ENCODE measurements at places on chromosomes 5 and 9.

GRCh38 chr9:70494221-70494620 lies 79.8 kb upstream of the KLF9 start:
- DNase-seq: no peak

DNA sequence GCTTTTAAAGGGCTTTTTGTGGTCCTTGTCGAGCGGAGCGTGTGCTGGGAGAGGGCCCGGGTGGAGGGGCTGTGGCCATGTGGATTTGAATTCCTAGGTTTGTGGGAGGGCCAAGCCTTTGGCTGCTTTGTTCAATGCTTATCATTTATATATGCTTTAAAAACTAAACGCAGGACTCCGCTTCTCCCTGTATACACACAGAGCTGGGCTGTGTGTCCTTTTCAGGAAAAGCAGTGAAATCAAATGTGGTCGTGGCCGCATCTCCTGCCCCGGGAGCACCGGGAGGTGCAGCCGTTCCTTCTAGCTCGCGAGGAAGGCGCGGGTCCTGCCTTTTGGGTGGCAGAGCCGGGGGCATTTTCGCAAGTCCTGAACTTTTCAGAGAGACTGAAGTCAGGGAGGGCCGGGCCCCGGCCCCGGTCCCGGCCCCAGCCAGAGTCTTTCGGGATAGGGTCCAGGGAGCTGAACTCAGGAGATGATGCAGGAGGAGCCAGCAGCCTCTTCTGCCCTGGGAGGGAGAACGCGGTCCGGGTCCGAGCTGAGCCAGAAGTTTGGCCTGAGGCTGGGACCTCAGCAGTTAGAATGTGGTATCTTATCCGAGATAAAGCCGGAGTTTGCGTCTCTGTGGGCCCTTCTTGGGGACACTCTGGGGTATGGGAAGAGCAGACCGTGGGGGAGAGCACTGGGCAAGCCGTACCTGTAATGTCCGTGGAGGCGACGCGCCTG lies 158.8 kb downstream of the C9orf152 start:
- no peak for DNase-seq

GRCh38 chr5:6727231-6727630 lies 14.0 kb downstream of the TENT4A start:
- no peak for DNase-seq

- DNase-seq: no peak
Observed at GRCh38 chr5:109170629-109171350, 239.0 kb downstream of the PJA2 start.

GRCh38 chr5:142545650-142546322 lies 140.1 kb downstream of the FGF1 start:
- no peak for DNase-seq

- no peak for DNase-seq
Observed at GRCh38 chr9:116939614-116940013, 252.5 kb downstream of the TRIM32 start.

GRCh38 chr9:95284162-95285080 lies 33.1 kb downstream of the FANCC start:
- no peak for DNase-seq

GRCh38 chr9:128148509-128149000 lies 698 bp upstream of the LCN2 start:
- DNase-seq: no peak

DNA sequence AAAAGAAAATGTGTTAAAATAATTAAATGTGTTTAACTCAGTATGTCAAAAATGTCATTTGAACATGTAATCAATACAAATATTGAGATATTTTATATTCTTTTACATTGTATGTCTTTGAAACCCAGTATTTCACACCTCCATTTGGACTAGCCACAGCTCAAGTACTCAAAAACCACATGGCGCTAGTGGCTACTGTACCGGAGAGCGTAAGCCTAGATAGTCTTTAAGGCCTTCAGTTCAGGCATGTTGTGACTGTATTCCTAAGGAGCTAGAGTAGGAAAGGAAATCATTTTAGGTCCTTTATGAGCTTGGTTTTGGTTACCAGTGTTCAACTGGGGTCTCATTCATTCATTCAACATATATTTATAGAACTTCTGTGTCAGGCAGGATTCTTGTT lies 12.8 kb downstream of the FBXW2 start:
- no peak for DNase-seq

- no peak for DNase-seq
Observed at GRCh38 chr5:114101153-114101552, 260.7 kb upstream of the KCNN2 start.

- DNase-seq: no peak
Observed at GRCh38 chr9:115946530-115946929, 207.1 kb upstream of the PAPPA start.

DNA sequence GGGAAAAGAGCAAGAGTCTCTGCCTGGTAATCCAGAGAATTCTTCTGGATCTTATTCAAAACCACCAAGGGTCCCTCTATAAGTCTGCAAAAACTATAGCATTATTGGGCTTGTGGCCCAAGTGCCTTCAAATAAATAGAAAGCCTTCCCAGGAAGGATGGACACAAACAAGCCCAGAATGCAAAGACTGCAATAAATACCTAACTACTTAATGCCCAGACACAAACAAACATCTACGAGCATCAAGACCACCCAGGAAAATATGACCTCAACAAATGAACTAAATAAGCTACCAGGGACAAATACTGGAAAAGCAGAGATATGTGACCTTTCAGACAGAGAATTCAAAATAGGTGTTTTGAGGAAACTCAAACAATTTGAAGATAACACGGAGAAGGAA lies 355.8 kb upstream of the GRAMD2B start:
- no peak for DNase-seq

- DNase-seq: no peak
Observed at GRCh38 chr5:113331209-113331551, 103.6 kb downstream of the TSSK1B start.

GRCh38 chr5:89041976-89042375 lies 159.0 kb upstream of the MEF2C start:
- DNase-seq: no peak

- DNase-seq: no peak
Observed at GRCh38 chr9:85258823-85259370, 482.9 kb downstream of the AGTPBP1 start.

GRCh38 chr5:18605186-18605585 lies 970.9 kb downstream of the TAF11L14 start:
- no peak for DNase-seq

DNA sequence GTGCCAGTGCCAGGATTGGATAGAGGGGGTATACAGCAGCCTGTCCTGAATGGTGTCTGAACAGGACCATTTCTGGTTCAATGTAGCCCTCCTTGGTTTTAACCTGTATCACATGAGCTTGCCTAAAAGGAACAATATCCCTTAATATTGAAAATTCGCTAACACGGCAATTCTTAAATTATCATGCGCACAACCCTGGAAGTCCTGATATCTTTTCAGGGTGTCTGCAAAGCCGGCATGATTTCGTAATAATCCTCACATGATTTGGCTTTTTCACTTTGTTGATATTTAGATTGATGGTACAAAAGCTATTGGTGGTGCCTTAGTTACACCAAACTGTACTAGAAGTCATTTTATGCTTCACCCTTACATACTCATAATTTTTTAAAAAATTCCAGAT lies 53.2 kb downstream of the PCSK1 start:
- DNase-seq: no peak

- DNase-seq: no peak
Observed at GRCh38 chr9:131651599-131651998, 88.3 kb downstream of the RAPGEF1 start.

DNA sequence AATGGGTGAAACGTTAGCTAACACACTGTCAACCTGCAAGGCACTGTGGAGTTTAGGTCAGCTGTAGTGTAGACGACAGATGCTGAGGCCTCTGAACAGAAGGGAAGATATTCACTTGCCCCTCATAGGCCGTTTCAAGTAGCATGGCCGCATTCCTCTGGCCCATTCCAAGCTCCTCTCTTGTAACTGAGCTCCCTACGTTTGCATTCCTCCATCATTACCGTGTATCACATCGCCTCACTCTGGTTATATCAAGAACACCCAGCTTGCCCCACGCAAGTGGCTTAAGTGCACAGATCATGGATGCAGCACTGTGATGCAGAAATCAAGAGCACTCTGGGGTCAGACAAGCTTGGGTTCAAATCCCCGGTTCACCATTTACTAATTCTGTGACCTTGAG lies 43.3 kb downstream of the PRELID2 start:
- DNase-seq: no peak

GRCh38 chr5:6365142-6365976 lies 13.0 kb downstream of the MED10 start:
- no peak for DNase-seq

- DNase-seq: no peak
Observed at GRCh38 chr5:28216939-28217360, 1178.6 kb upstream of the CDH9 start.

GRCh38 chr5:141245250-141245717 lies at the start of gene PCDHB15:
TSS of gene PCDHB15 (plus strand) at chr5:141245395. CDS start at chr5:141245579, 184 bp downstream.
- no peak for DNase-seq

- DNase-seq: no peak
Observed at GRCh38 chr5:119453040-119453373, 710 bp downstream of the HSD17B4 start.

DNA sequence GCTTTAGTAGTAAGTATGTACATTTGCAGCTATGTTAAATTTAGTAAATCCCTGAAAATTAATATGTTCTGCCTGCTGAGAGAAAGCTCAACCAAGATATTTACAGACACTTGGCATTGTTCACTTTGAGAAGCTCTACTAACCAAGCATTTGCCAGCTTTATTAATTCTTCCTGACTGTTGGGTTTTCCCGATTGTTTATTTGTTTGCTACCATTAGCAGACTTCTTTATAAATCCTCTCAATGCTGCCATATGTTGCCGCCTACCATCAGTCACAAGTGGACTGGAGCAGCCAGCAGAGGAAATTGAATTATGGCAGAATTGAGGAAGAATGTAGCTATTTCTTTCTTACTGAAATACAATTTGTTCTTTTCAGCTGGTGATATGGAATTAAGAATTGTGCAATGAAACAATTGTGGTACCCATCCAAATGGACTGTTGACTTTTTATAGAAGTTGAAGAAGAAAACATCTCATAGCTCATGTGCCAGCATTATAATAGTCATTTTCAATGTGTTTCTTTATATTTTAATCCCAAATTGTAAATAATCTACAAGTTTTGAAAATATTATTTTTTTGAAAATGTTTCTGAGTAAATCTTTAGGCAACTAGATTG lies 588.7 kb upstream of the CDH6 start:
- no peak for DNase-seq

- DNase-seq: no peak
Observed at GRCh38 chr5:152403046-152403445, 2.0 kb downstream of the NMUR2 start.

- DNase-seq: no peak
Observed at GRCh38 chr5:140118302-140118936, 4.5 kb downstream of the PURA start.

DNA sequence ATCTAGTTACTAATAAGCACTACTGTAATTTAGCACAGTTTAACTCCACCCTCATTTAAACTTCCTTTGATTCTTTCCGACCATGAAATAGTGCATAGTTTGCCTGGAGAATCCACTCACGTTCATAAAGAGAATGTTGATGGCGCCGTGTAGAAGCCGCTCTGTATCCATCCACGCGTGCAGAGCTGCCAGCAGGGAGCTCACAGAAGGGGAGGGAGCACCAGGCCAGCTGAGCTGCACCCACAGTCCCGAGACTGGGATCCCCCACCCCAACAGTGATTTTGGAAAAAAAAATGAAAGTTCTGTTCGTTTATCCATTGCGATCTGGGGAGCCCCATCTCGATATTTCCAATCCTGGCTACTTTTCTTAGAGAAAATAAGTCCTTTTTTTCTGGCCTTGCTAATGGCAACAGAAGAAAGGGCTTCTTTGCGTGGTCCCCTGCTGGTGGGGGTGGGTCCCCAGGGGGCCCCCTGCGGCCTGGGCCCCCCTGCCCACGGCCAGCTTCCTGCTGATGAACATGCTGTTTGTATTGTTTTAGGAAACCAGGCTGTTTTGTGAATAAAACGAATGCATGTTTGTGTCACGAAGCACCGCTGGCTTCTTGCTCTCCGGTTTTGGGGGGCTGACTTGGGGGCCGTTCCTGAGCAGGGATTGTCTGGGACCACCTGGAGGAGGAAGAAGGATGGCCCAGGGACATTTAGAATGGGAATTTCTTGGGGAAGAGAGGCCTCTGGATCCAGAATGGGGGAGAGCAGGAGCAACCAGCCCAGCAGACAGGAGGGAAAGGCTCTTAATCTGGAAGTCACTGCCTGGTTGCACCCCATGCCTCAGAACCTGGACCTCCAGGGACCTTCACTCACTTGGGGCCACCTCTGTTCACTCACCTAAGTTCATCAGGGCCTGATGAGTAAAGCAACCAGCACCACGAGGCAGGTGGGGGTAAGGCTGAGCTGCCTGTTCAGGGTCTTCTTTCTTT lies 35.4 kb downstream of the CXXC5 start:
- no peak for DNase-seq

GRCh38 chr9:79598562-79599345 lies 27.0 kb downstream of the TLE4 start:
- DNase-seq: no peak

- DNase-seq: no peak
Observed at GRCh38 chr5:87010736-87011135, 256.9 kb upstream of the RASA1 start.

DNA sequence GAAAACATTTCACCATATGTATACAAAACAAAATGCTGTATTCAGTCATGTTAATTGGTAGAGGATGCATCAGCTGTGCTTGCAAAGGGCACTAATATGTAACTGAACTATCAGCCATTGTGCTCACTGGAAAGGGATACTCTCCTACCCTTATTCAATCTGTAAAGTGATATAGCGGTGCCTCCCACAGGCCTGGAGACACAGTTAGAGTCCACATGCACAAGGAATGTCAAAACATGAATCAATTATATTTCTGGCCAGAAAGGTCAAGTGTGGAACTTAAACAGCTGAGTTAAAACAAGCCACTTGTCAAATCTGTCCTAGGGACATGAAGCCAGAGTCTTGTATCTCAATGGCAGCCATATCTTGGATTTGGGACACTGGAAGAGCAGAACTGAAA lies 71.2 kb upstream of the IZUMO3 start:
- no peak for DNase-seq

DNA sequence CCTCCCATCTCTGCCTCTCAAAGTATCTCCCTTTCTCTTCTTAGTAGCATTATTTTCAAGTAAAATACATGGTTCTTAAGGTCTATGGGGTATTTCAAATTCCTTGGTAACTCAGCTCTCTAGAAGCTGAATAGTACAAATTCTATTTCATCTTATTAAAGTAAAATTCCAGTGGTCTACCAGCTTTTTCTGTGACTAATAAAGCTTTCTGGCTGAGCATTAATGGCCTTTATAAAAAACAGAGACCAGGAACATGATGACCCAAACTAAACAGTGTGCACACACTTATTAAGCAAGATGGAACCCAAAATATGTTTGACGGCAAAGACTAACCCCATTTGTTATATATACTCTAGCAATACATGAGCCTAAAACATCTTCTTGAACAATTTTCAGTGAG lies 142.6 kb downstream of the OR2K2 start:
- no peak for DNase-seq

GRCh38 chr9:132806723-132807421 lies 71.2 kb downstream of the AK8 start:
- no peak for DNase-seq

- no peak for DNase-seq
Observed at GRCh38 chr5:34657274-34657921, 1.3 kb downstream of the RAI14 start.
